ENCODE measurements at places on chromosomes 16 and 17. TPM values are rescaled to one million over a fixed set of nuclear protein-coding genes. Genes with fewer than 3 reads are reported as not detected.

DNA sequence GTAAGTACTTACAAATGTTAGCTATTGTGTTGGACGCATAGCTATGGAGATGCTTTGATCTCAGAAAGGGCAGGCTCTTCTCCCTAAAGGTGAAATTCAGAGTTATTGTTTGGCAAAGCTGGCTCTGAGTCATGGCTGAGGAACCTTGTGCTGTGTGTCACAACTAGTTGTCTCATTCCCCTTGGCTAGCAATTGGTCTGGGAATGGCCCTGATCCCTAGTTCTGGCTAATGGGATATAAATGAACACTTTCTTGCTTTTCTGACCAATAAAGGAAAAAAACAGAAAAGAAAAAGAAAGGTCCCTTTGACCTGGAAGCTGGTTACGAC, 210.6 kb downstream of the MAP2K4 start:
- peak; percentile 14 for DNase-seq

GRCh38 chr17:36949461-36949927, 740 bp downstream of the AATF start:
- no peak for DNase-seq

- no peak for DNase-seq
Measured at GRCh38 chr16:75703306-75703705, 2.0 kb upstream of the DUXB start.

GRCh38 chr17:45130681-45131615, 1.4 kb downstream of the PLCD3 start:
- DNase-seq, result no peak

The CD300LG gene
- 3.2 TPM for total RNA-seq

All from thoracic aorta (tissue), 2 donors.